ENCODE measurements at places on chromosomes 2 and 18. TPM values are rescaled to one million over a fixed set of nuclear protein-coding genes. Genes with fewer than 3 reads are reported as not detected.

DNA sequence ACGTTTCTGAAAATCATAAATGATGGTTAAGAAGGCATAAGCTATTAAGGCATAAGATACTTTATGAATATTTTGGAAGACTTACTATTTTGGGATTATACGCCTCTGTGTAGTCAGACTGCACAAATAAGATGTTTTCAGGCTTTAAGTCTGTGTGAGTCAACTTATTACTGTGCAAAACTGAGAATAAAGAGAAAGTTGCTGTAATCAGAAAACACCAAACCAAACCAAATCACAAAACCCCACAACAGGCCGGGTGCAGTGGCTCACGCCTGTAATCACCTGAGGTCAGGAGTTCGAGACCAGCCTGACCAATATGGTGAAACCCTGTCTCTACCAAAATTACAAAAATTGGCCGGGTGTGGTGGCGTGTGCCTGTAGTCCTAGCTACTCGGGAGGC lies 7.7 kb downstream of the CLK1 start:
- H3K27ac ChIP-seq, result no peak overlapping the region
- H3K4me3 ChIP-seq, result no peak overlapping the region
- no peak for DNase-seq

The BCS1L gene
- total RNA-seq, result 26.6 TPM

The GAREM1 gene
- 9.3 TPM for total RNA-seq

- no peaks in the 10 kb centered on the region for H3K36me3 ChIP-seq
- H3K27ac ChIP-seq, result no peak overlapping the region
- H3K27me3 ChIP-seq, result no peaks in the 10 kb centered on the region
- H3K4me1 ChIP-seq, result no peaks in the 10 kb centered on the region
- H3K4me3 ChIP-seq, result no peak overlapping the region
Observed at GRCh38 chr2:100664756-100665101, 101.9 kb downstream of the PDCL3 start.

The TMEM198 gene
- 1.8 TPM for total RNA-seq

DNA sequence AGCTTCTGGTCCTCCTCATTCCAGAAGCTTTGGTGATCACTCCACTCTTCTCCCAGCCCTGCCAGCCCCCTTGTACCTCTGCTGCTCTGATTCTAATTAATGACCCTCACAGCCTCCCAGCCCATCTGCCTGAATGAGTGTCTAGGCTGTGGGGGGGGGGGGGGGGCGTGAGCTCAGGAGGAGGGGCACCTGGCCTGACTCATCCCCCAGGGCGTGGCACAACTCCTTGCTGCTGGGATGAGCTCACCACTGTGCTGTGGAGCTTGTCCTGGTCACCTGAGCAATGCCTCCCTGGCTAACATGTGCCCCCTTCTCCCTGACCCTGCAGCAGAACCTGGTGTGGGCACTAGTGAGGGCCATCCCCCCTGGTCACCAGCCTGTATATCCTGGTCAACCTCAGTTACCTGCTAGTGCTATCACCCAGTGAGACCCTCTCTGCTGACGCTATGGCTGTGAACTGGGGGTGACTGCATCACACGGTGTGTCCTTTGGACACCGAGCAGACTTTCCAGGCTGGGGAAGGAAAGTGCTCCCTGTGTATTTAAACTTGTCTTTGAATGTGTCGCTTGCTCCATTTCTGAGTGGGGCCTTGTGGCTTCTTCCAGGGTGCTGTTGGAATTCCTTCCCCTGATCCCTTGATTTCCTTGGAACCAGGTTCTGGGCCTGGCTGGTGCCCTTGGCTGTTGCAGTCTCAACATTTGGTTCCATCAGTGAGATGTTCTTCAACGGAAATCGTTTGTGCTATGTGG lies 41.5 kb upstream of the PUM2 start:
- no peaks in the 10 kb centered on the region for H3K27me3 ChIP-seq
- no peak for DNase-seq
- H3K4me1 ChIP-seq, result no peaks in the 10 kb centered on the region
- H3K4me3 ChIP-seq, result no peak overlapping the region
- H3K36me3 ChIP-seq, result no peaks in the 10 kb centered on the region

The TUBB8B gene
- total RNA-seq, result not detected

GRCh38 chr2:220789961-220790360 lies 782.1 kb downstream of the EPHA4 start:
- H3K27ac ChIP-seq, result no peak overlapping the region
- H3K4me1 ChIP-seq, result no peaks in the 10 kb centered on the region
- no peak overlapping the region for H3K4me3 ChIP-seq
- no peaks in the 10 kb centered on the region for H3K27me3 ChIP-seq

The IDH1 gene
- 10.1 TPM for total RNA-seq

- H3K27me3 ChIP-seq, result no peaks in the 10 kb centered on the region
- H3K36me3 ChIP-seq, result no peaks in the 10 kb centered on the region
- no peak for DNase-seq
Observed at GRCh38 chr2:239027391-239028252, 179.7 kb downstream of the TWIST2 start.

DNA sequence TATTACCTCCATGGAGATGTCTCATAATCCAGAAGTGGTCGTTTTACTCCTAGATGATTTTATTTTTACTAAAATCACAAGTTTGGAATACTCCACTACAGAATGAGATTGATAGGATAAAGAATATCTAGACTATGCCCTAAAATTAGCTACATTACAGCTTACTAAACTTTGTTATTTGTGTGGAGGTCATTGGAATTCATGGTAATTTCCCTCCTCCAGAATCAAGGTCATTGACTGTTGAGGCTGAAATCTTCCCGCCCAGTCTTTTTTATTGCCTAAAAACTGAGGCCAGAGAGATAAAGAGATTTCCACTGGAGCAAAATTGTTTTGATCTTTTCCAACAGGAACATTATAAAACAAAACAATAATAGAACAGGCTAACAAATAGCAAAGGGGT lies 35.0 kb downstream of the ITGB6 start:
- DNase-seq, result no peak
- H3K27me3 ChIP-seq, result no peaks in the 10 kb centered on the region
- no peak overlapping the region for H3K27ac ChIP-seq
- no peaks in the 10 kb centered on the region for H3K36me3 ChIP-seq
- no peak overlapping the region for H3K4me3 ChIP-seq
- no peaks in the 10 kb centered on the region for H3K4me1 ChIP-seq

DNA sequence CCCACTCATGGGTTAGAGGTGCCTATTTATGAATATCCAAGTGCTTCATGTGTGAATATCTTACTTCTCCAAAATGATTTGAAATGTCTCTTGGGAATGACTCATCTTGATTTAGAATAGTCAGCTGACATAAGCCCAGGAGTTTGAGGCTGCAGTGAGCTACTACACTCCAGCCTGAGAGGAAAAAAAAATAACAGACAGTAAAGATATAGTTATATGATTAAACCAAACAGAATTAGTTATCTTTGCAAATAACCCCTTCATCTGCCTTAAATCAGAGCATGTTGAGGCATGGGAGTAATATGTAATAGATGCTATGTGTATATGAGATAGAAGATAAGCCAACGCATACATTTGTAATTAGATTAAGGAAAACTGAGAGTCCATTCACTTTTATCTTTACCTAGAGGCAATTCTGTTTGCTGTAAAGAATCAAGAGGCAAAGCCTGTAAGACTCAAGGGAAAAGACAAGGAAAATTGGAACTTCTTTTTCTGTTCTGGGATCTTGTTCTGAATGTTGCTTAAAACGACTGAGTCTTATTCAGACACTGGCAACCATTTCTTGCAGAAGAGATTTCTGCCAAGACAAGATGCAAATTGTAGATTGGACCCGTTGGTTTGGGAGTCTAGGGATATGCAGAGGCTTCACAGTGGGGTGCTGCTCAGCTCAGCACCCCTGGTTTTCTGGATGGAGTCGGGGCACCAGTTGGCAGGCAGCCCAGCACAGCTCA lies 104.4 kb downstream of the LIPG start:
- no peaks in the 10 kb centered on the region for H3K27me3 ChIP-seq
- DNase-seq, result no peak

The LINC00305 gene
- total RNA-seq, result not detected

- H3K36me3 ChIP-seq, result no peaks in the 10 kb centered on the region
- no peak for DNase-seq
- no peaks in the 10 kb centered on the region for H3K27me3 ChIP-seq
- no peaks in the 10 kb centered on the region for H3K4me1 ChIP-seq
Observed at GRCh38 chr2:81835321-81836000, 1530.9 kb upstream of the LRRTM1 start.

- no peaks in the 10 kb centered on the region for H3K27me3 ChIP-seq
- H3K4me1 ChIP-seq, result no peaks in the 10 kb centered on the region
- no peak for DNase-seq
- no peak overlapping the region for H3K4me3 ChIP-seq
- H3K27ac ChIP-seq, result no peak overlapping the region
- H3K36me3 ChIP-seq, result peaks cover 100% of the 10 kb centered on the region
Observed at GRCh38 chr2:216131175-216131926, 22.2 kb downstream of the XRCC5 start.

DNA sequence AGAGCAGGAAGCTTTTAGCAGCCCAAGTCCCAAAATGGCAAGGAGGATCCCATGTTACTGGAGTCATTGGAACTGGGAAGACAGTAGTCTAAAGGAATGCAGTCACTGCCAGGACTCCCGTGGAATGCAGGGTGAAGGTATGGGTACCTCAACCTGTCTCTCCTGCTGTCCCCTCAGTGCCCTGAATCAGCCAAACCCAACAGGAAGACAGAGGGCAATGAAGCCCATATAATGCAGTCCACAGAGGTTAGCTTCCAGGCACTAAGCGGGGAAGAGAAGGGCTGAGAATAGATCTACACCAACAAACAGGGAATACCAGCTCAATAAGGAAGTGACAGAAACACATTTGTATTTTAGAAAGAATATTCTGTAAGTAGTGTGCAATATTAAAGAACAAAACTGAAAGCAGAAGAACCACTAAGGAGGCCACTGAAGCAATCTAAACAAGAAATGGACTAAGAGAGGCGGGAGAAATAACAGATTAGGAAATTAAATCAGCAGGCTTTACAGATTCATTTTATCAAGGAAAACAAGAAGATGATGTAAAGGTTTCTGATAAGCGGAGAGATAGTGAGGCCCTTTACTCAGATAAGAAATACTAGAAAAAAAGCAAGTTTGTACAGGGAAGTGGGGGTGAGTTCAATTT lies 8.3 kb downstream of the NEMP2 start:
- H3K27me3 ChIP-seq, result no peaks in the 10 kb centered on the region
- no peak overlapping the region for H3K4me3 ChIP-seq
- no peaks in the 10 kb centered on the region for H3K36me3 ChIP-seq
- H3K27ac ChIP-seq, result no peak overlapping the region

The KANSL3 gene
- 49.2 TPM for total RNA-seq

DNA sequence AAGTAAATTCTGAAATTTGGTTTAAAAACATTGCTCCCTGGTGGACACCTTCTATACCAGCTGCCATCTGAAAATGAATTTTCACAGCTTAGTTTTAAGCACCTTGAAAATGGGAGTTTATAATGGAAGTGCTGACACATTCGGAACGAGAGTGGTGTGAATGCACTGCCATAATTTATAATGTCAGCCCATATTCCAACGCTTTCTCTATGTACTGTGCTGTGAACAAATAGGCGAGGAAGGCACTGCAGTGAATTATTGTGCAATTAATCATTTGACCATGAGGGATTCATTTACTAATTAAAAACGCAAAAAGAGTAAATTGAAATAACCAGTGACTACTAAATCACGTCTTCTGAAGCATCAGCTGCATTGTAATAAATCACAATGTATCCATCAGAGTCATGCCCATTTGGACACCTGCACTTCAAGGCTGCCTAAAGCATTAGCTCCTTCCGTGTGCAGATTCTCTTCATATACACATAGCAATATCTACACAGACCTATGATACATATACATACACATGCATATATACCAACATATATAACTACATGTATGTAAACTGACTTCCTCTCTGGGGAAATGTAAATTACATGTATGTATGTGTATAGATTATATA lies 699.8 kb downstream of the GALR1 start:
- no peak for DNase-seq

DNA sequence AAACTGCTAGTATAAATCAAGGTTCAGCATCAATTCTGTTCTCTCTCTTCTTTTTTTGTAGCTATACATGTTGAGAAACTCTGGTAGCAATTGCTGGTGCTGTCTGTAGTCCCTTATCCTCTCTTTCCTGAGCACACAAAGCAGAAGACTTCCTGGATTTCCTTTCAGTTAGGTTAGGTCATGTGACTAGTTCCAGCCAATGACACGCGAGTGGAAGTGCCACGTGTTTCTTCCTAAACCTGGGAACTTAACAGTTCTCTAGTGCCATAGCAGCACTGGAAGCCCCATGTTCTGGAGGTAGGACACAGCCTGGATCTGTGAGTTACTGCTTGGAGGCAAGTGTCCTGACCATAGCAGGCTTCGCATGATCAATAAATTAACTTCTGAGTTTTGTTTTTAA lies 125.9 kb downstream of the PLA2R1 start:
- H3K36me3 ChIP-seq, result no peaks in the 10 kb centered on the region
- no peak overlapping the region for H3K4me3 ChIP-seq
- H3K27ac ChIP-seq, result no peak overlapping the region
- H3K4me1 ChIP-seq, result no peaks in the 10 kb centered on the region
- no peaks in the 10 kb centered on the region for H3K27me3 ChIP-seq

DNA sequence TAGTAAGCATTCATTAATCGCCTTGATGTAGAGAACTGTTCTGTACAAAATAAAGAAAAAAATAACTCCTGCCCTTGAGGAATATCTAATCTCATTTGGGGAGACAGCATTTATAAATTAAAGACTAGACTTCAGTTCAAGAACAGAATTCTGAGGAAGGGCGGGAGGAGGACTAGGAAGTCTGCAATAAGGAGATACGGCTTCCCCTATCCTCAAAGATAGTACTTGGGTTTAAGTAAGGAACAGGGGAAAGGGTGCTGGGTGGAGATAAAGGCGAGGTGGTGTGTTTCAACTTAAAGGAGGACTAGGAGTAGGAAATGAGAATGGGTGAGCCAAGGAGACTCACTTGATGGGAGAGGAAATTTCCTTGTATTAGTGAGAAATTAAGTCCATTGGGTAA lies 121.9 kb upstream of the MSTN start:
- no peak overlapping the region for H3K4me3 ChIP-seq
- DNase-seq, result no peak
- no peaks in the 10 kb centered on the region for H3K27me3 ChIP-seq
- peaks cover 20% of the 10 kb centered on the region for H3K4me1 ChIP-seq
- peak overlapping the region; percentile 21 for H3K27ac ChIP-seq

GRCh38 chr2:204486805-204487204 lies 58.5 kb upstream of the PARD3B start:
- no peaks in the 10 kb centered on the region for H3K27me3 ChIP-seq
- no peaks in the 10 kb centered on the region for H3K36me3 ChIP-seq
- H3K27ac ChIP-seq, result no peak overlapping the region
- DNase-seq, result no peak

DNA sequence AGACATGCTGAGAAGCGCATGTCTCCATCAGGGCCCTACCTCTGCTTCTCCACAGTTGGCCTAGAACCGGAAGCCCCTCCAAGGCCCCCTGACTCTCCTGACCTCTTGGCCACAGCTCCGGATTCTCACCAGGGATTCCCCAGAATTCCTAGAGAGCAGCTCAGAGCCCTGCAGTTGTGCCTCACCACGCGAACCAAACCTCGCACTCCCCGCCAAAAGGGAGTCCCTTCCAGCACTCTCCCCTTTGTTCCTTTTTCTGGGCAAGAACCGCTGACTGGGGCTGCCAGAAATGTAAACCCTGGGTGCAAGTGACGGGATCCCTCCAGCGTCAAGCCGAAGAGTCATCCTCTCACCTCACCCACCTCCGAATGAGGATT lies 36.7 kb downstream of the AFF3 start:
- no peak for DNase-seq
- no peaks in the 10 kb centered on the region for H3K27me3 ChIP-seq
- no peak overlapping the region for H3K27ac ChIP-seq
- peak overlapping the region; percentile 62 for H3K4me3 ChIP-seq
- no peaks in the 10 kb centered on the region for H3K4me1 ChIP-seq
- no peaks in the 10 kb centered on the region for H3K36me3 ChIP-seq
